AG04450 (cell line): ENCODE measurements at places on chromosomes 16 and 17.

GRCh38 chr17:65008882-65009281 is 47.7 kb downstream of the GNA13 start:
- DNase-seq: no peak

DNA sequence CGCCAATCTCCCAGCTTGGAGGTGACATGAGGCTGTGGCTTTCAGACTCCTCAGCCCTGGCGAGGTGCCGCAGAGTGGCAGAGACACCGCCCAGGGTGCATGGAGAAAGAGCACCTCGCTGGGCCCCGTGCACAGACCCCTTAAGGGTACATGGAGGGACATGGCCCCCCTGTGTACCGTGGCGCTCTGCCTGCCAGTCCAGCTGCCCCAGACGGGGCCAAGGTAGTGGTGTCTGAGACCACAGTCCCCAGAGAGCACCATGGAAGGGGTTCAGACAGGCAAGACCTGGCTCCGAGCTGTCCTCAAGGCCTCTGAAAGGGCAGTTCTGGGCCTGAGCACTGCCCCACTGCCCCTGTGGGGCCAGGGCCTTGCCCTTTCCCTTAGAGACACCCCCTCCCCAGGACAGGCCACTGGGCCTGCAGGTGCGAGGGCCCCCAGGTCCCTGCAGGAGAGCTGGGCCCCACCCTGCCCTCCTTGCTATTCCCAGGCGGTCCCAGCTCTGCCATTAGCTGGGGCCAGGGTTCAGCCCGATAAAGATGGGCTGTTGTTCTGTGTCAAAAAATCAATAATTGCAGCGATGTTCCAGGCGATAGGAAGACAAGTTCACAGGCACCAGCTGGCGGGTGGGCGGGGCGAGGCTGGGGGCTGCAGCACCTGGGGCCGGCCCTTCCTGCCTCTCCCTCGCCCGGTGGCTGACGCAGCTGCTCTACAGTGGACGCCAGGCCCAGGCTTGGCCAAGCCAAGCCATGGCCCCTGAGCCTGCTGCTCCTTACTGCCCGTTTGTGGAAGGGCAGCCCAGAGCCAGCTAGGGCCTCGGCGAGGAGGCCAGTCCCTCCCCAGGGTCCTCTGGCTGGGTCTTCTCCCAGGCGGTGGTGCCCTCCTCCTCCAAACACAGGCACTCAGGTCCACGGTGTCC is 51.7 kb downstream of the ZFPM1 start:
- DNase-seq: no peak

- peak; percentile 27 for DNase-seq
Measured at GRCh38 chr17:74379495-74380085, 12.3 kb downstream of the GPR142 start.

- DNase-seq: no peak
Measured at GRCh38 chr16:84079664-84080063, 37.1 kb upstream of the SLC38A8 start.

- DNase-seq: no peak
Measured at GRCh38 chr16:54928016-54928356, 2.7 kb upstream of the IRX5 start.

DNA sequence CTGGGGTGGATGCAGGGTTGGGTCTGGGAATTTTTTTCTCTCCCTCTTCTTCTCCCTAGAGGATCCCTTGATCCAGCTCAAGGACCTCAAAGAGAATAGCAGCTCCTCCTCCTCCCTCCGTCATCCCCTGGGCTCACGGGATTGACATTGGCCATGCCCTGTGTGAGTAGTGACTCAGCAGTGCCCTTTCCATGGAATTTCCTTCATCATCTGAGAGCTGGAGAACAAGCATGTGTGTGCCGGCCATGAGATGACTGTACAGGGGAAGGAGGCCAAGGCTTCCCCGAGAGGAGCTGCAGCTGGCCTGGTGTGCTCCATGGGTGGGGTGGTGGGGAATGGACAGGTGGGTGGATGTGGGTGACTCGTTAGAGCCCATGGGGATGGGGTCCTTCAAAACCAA is 8.9 kb upstream of the WSCD1 start:
- no peak for DNase-seq

DNA sequence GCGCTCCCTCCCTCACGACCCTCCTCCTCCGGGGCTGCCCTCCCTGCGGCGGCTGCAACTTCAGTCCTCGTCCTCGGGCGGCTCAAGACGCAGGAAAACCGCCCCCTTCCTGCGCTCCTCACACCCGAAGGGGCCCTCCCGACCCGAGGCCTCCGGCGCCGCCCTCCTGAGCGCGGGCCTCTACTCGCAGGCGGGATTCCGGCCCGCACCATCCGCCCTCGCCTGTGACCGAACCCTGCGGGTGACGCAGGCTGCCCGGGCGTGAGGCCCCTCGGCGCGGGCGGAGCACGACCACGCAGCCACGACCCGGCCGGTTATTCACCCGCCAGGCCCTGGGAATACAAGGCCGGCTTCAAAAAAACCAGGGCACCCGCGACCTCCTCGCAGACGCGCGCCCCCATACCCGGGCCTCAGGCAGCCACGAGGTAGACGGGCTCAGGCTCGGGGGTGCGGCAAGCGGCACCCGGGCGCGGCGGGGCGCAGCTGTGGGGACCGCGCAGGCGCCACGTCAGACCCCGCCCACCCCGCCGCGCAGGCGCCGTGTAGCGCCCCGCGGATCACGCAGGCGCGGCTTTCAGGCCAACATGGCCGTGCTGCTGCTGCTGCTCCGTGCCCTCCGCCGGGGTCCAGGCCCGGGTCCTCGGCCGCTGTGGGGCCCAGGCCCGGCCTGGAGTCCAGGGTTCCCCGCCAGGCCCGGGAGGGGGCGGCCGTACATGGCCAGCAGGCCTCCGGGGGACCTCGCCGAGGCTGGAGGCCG is at the start of gene SPG7:
Gene SPG7, plus strand, starts transcription at position 570 of the 757 bp plus-strand sequence. Its CDS starts 15 bp downstream, at position 585.
- DNase-seq: peak; percentile 55

DNA sequence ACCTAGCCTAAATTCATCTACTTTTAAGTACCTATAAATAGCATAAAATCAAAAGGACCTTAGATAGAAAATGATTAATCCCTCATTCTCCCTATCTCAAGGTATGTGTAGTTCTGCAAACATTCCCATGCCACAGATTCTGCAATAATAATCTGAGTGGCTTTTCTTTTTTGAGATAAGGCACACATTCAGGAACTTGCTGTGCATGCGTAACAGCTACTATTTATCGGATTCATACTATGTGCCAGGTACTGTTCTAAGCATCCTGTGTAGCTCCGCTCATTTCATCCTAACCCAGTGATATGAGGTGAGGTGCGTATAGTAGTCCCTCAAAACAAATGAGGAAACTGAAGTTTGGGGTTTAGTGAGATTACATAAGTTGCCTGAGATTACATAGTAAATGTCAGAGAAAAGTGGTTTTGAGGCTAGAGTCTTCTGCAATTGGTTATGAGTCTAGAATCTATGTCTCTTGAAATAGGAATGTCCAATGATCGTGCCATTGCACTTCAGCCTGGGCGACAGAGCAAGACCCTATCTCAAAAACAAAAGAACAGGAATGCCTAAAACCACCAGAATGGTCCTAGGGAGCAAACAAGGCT is 2.0 kb upstream of the ZNF263 start:
- DNase-seq: no peak
